ENCODE measurements at places on chromosomes 4 and X.
A peak's percentile ranks its signal among the peaks of the same experiment; 100 is the strongest.

GRCh38 chrX:74280759-74281158 is 23.2 kb upstream of the ZCCHC13 start:
- no peak for DNase-seq

GRCh38 chrX:40068048-40068447 is 29.7 kb downstream of the BCOR start:
- DNase-seq: no peak

- no peak for DNase-seq
Measured at GRCh38 chr4:114423582-114423981, 175.0 kb upstream of the UGT8 start.

GRCh38 chr4:150944660-150945059 is 70.4 kb downstream of the LRBA start:
- DNase-seq: no peak

DNA sequence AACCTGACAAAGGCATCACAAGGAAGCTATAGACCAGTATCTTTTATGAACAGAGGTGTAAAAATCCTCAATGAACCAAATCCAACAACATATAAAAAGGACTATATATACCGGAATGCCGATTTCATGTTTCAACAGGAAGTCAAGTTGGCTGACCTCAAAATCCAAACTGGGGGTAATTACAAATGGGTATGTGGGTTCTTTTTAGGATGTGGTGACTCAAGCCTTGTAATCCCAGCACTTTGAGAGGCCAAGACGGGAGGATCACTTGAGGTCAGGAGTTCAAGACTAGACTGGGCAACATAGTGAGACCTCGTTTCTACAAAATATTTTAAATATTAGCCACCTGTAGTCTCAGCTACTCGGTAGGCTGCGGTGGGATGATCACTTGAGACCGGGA is 10.4 kb downstream of the PRSS48 start:
- DNase-seq: no peak

- DNase-seq: no peak
Measured at GRCh38 chr4:152289941-152290340, 246.0 kb downstream of the FBXW7 start.

GRCh38 chrX:14779580-14779979 is 93.3 kb downstream of the FANCB start:
- no peak for DNase-seq

DNA sequence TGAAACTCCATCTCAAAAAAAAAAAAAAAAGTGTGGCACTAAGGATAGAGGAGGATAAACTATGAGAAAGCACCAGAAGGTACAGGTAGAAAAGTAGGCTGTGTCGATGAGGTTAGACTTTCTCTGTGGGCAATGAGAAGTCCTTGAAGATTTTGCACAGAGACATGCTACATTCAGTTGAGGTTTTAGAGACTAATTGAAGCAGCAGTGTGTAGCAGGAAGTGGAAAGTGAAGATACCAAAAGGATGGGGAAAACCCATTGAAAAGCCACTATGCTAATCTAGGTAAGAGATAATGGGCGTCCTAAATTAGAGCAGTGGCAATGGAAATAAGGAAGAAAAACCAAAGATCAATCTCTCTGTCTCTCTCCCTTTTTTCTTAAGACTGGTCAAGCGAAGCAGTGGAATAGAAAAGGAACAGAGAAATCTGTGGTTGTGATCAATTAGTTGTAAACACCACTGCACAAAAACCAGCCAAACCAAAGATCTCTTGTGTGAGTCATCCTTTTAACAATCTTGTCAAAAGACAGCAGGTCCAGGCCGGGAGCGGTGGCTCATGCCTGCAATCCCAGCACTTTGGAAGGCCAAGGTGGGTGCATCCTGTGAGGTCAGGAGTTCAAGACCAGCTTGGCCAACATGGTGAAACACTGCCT is 3.5 kb downstream of the SPINK2 start:
- DNase-seq: peak; percentile 10

GRCh38 chr4:128285085-128285997 is 2.3 kb downstream of the PGRMC2 start:
- no peak for DNase-seq

DNA sequence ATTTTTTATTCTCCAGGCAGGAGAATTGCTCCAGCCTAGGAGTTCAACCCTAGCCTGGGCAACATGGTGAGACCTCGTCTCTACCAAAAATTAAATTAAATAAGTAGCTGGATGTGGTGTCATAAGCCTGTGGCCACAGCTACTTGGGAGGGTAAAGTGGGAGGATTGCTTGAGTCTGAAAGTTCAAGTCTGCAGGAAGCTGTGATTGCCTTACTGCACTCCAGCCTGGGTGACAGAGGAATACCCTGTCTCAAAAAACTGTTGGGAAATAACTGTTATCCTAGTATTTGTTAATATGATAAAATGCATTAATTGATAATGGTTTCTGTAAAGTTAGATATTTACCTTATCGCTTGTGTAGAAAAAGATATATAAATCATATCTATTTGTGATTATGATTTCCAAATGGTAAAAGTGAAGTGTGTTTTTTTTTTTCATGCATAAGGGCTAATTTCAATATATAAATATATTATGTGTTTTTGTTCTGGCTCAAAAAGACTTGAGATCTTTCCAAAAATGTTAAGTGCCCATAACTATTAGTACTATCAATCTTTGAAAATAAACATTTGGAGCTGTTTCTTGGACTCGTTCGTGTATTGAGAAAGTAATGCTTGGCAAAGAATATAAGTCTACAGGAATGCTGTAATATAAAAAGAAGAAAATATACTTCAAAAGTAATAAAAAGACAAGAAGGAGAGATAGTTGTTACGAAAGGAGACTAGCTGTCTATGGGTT is 396.6 kb downstream of the ADGRL3 start:
- no peak for DNase-seq

GRCh38 chr4:987624-988513 is 1.0 kb downstream of the IDUA start:
- DNase-seq: no peak

DNA sequence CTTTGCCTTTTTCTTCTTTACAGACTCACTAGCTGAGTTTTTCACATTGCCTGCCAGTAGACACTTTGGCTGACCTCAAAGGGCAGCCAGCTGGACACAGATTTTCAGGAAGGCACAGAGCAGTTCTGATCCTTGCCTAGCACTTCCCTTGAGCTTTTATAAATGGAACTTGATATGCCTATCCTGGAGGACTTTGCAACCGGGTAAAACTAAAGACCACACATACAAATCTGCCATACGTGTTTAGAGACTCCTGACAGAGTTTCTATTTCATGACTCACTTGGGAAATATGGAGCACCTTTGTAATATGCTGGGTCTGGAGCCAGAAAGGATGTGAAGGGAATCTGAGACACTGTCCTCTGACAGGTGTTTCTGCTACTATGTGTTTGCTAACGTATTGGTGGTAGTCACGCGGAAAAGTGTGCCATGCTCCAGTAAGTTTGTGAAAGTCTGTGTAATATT is 56.7 kb upstream of the RASSF6 start:
- no peak for DNase-seq

DNA sequence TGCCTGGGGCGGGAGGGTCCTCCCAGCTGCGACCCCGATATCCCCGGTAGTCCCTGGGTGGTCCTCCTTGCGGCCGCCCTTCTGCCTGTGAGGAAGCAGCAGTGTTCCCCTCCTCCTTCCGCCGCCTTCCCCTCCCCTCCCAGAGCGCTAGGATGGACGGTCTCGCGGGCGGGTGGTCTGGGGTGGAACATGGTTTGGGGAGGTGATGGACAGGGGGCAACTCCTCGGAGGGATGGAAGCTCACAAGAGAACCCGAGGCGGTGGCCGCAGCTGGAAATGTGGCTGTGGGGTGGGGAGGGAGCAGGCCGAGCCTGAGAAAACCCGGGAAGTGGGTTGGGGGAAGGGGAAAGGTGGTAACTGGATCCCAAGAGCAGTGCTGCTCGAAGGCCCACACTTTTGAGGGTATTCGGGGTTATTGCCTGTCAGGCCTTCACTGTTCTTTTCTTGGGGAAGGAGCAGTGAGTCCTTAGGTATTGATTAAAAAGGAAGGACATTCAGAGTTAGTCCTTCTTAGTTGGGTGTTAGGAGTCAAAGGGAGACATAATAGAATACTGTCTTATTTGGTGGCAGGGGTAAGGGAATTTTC is 581 bp downstream of the UBE2K start:
- peak; percentile 45 for DNase-seq
